ENCODE measurements at places on chromosomes 7 and 10. TPM values are rescaled to one million over a fixed set of nuclear protein-coding genes. Genes with fewer than 3 reads are reported as not detected.

The ZNF316 gene
- total RNA-seq = 28.8 TPM

- no peaks in the 10 kb centered on the region for H3K4me1 ChIP-seq
- no peak overlapping the region for H3K4me3 ChIP-seq
- H3K36me3 ChIP-seq = no peaks in the 10 kb centered on the region
- no peak for DNase-seq
- H3K27ac ChIP-seq = no peak overlapping the region
- no peaks in the 10 kb centered on the region for H3K27me3 ChIP-seq
Measured at GRCh38 chr10:33697016-33697415, 362.5 kb upstream of the NRP1 start.

The COL1A2 gene
- 6.0 TPM for total RNA-seq

DNA sequence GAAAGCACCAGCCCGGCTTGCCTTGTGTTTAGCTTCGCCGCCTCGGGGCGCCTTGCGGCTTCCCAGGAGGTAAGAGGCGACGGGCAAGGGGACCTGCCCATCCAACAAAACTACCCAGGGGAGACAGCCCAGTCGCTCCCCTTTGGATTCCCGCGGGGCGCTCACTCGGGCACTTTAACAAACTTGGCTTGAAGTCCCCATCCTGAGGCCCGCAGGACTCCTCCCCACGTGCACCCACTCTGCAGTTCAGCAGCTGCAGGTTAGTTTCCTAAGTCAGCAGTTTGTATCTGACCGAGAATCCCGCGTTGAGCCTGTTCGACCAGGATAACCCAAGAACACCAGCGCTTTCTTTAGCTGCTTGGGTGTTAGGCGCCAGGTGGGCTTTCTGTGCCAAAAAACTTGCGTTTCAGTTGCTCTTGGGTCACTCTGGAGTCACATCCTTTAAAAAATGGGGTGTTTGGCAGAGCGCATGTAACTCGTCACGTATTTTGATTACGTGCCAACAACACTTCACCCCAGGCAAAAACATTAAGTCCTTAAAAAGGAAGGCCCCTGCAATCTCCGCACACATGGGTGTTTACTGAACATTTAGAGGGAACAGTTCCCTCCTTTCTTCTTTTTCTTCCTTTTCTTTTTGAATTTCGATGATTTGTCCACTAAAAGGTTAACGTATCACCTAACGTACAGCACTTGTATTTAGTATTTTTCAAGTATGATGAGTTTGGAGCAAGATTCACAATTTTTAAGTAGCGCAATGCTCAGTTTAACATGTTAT lies 876 bp downstream of the DNAH11 start:
- H3K4me3 ChIP-seq = peak overlapping the region; percentile 81
- peaks cover 7% of the 10 kb centered on the region for H3K36me3 ChIP-seq
- peaks cover 43% of the 10 kb centered on the region for H3K27me3 ChIP-seq
- H3K27ac ChIP-seq = peak overlapping the region; percentile 39

The GNAT3 gene
- total RNA-seq = not detected

DNA sequence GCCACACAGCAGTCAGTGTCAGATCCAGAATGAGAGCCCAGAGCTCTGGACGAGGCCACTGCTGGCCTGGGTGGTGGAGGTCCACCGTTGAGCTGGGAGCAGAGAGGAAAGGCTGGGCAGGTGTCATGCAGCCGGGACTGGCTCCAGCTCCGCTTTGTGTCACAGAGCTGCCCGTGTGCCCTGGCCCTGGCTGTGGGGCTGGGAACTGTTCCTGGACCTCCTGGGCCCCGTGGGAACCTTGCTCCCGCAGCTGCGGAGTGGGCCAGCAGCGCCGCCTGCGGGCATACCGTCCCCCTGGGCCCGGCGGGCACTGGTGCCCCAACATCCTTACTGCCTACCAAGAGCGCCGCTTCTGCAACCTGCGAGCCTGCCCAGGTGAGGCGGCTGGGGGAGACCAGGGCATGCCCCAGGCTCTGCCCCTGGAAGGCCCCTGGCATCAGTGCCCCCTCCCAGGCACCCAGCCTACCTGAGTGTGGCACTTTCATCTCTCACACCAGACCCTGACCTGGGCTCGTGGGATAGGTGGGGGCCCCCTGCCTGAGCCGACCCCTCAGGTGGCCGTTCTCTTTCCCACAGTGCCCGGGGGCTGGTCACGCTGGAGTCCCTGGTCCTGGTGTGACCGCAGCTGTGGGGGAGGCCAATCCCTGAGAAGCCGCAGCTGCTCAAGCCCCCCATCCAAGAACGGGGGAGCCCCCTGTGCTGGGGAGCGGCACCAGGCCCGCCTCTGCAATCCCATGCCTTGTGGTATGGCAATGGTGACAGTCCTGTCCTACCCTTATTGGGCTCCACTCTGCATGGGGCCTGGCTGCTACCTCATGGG lies 18.8 kb upstream of the ZNF862 start:
- H3K4me3 ChIP-seq = no peak overlapping the region
- no peak overlapping the region for H3K27ac ChIP-seq
- H3K4me1 ChIP-seq = no peaks in the 10 kb centered on the region
- no peaks in the 10 kb centered on the region for H3K36me3 ChIP-seq

The CTNNA3 gene
- total RNA-seq = not detected

- H3K27ac ChIP-seq = no peak overlapping the region
- no peak for DNase-seq
- H3K4me3 ChIP-seq = no peak overlapping the region
- H3K4me1 ChIP-seq = no peaks in the 10 kb centered on the region
- H3K36me3 ChIP-seq = no peaks in the 10 kb centered on the region
Measured at GRCh38 chr10:131119626-131120355, 191.7 kb downstream of the TCERG1L start.

- H3K4me1 ChIP-seq = no peaks in the 10 kb centered on the region
- DNase-seq = peak; percentile 37
- H3K27me3 ChIP-seq = no peaks in the 10 kb centered on the region
- no peaks in the 10 kb centered on the region for H3K36me3 ChIP-seq
- no peak overlapping the region for H3K27ac ChIP-seq
Measured at GRCh38 chr10:85979598-85979997, 387.0 kb downstream of the GRID1 start.

DNA sequence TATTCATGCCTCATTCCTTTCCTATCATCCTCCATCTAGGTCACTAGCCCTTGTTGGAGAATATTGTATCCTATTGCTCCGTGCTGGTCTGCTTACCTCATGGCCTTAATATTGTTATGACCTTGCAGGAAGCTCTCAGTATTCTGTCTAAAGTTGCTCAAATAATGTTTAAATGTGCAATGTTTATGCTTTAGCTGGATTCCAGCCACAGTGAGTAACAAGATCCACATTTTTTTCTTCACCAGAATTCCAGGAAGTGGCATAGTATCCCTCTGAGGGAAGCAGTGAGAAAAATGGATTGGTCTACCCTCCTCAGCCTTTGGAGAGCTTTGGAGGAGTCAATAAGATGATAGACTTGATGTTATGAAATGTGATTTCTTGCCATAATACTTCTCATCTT lies 402.6 kb downstream of the NRG3 start:
- H3K4me1 ChIP-seq = no peaks in the 10 kb centered on the region
- DNase-seq = no peak
- H3K27ac ChIP-seq = no peak overlapping the region
- no peaks in the 10 kb centered on the region for H3K27me3 ChIP-seq
- no peak overlapping the region for H3K4me3 ChIP-seq
- H3K36me3 ChIP-seq = no peaks in the 10 kb centered on the region

DNA sequence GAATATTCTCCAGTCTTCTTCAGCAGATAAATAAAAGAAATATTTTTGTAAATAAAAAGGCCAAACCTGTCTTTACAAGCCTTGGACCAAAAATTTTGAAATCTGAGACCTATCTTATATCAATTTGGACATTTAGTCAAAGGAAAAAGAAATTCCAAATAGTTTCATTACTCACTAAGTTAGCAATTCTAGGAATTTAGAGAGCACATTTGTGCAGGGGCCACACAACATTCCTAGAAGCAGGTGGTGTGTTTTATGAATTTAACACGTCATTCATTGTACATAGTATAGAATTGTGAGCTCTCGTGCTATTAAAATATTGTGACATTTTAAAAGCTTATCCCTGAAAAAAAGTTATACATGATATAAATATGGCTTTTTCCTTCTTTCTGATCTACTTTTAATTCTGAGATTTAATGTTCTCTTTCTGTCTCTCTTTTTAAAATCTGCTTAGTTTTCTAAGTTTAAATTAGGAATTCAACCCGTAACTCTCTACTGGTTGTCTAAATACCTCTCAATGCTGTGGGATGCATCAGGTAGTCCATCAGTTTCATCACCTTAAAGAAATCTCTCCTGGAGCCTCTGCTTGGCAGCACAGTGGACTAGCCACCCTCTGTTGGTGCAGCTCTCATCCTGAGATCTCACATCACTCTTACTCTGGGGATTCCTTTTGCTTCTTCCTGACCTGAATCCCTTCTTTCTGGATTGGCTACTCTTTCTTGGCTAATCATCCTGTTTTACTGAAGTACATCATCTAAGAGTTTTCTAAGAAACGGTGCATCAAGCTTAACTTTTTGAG lies 124.5 kb downstream of the SEMA3E start:
- H3K27ac ChIP-seq = no peak overlapping the region
- no peak overlapping the region for H3K4me3 ChIP-seq
- no peaks in the 10 kb centered on the region for H3K36me3 ChIP-seq
- H3K4me1 ChIP-seq = no peaks in the 10 kb centered on the region
- no peaks in the 10 kb centered on the region for H3K27me3 ChIP-seq

DNA sequence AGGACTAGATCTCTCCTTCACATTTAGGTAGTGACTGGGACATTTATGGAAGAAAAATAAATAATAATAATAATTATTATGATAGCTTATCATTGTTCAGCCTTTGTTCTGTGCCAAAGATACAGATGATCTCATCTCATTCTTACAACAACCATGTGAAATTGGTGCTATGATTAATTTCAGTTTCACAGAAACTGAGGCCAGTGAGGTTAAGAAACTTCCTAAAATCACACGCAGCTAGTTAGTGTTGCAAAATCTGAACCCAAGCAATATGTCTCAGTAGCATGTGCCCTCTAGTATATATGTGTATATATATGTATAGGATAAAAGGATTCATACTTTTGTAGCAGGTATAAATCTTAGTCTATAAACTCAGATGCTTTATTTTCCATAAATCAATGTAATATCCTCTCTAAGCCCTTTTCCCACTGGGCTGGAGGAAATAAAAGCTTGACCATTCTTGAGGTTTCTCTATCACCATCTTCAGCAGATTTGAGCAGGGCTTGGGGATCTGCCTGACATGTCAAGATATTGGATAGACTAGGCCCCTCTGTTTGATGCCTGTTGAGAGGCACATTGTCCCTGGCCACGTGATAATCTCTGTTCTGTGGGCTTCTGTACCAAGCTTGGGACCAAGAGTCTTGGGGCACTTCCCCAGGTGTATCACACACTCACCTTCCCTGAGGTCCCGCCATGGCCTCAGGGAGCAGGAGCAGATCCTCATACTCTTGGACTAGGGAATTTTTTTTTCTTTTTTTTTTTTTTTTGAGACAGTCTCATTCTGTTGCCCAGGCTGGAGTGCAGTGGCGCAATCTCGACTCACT lies 172.6 kb upstream of the NRP1 start:
- H3K27me3 ChIP-seq = peaks cover 5% of the 10 kb centered on the region
- peaks cover 3% of the 10 kb centered on the region for H3K4me1 ChIP-seq
- H3K4me3 ChIP-seq = no peak overlapping the region
- no peaks in the 10 kb centered on the region for H3K36me3 ChIP-seq
- DNase-seq = no peak
- H3K27ac ChIP-seq = no peak overlapping the region

DNA sequence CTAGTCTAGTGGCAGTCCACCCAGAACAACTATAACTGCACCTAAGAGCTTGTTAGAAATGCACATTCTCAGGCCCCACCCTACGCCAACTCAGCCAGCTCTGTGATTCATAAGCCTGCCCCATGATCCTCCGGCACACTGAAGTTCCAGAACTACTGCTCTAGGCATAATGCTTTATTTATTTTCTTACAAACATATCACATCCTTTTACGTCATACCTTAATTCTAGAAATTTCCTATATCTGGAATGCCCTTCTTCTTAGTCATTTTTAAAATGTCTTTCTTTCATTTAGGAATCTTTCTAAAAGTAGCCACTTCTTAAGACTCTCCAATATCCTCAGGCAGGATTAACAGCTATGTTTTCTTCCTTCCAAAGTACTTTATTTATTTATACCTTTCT lies 480.1 kb downstream of the INHBA start:
- no peaks in the 10 kb centered on the region for H3K4me1 ChIP-seq
- no peaks in the 10 kb centered on the region for H3K27me3 ChIP-seq
- no peak overlapping the region for H3K4me3 ChIP-seq

The TMEM229A gene
- not detected for total RNA-seq

GRCh38 chr7:69399401-69399800 lies 198.9 kb upstream of the AUTS2 start:
- H3K4me1 ChIP-seq = no peaks in the 10 kb centered on the region
- no peak for DNase-seq
- H3K27me3 ChIP-seq = no peaks in the 10 kb centered on the region
- H3K27ac ChIP-seq = no peak overlapping the region
- no peak overlapping the region for H3K4me3 ChIP-seq

GRCh38 chr10:49351669-49352068 lies 44.2 kb downstream of the DRGX start:
- no peak overlapping the region for H3K27ac ChIP-seq
- no peak overlapping the region for H3K4me3 ChIP-seq
- H3K4me1 ChIP-seq = peaks cover 2% of the 10 kb centered on the region
- DNase-seq = no peak
- H3K36me3 ChIP-seq = no peaks in the 10 kb centered on the region

DNA sequence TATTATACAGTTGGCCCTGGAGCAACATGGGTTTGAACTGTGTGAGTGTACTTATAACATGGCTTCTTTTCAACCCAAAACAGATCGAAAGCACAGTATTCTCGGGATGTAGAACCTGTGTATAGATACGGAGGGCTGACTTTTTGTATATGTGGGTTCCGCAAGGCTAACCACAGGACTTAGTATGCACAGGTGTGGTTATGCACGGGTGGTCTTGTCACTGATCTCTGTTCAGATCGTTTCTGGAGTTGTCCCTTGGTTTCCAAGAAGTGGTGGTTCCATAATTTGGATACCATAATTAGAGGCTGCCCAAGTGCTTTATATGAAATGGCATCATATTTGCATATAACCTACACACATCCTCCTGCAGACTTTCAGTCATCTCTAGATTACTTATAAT lies 10.9 kb upstream of the BHLHA15 start:
- DNase-seq = no peak
- peaks cover 39% of the 10 kb centered on the region for H3K4me1 ChIP-seq
- H3K27ac ChIP-seq = no peak overlapping the region
- no peaks in the 10 kb centered on the region for H3K27me3 ChIP-seq

The PDE6C gene
- total RNA-seq = not detected

The OPALIN gene
- not detected for total RNA-seq

GRCh38 chr7:100483722-100484672 lies at the start of gene NYAP1:
Gene NYAP1, plus strand, starts transcription at chr7:100483927. Its CDS starts 1,385 bp downstream, at chr7:100485312.
- no peak for DNase-seq
- peaks cover under 1% of the 10 kb centered on the region for H3K36me3 ChIP-seq
- H3K27me3 ChIP-seq = peaks cover 2% of the 10 kb centered on the region

The PRSS2 gene
- not detected for total RNA-seq

- no peaks in the 10 kb centered on the region for H3K27me3 ChIP-seq
- no peak overlapping the region for H3K27ac ChIP-seq
- H3K36me3 ChIP-seq = peaks cover 18% of the 10 kb centered on the region
- peaks cover 15% of the 10 kb centered on the region for H3K4me1 ChIP-seq
- no peak for DNase-seq
Measured at GRCh38 chr10:74040200-74041126, 42.5 kb downstream of the VCL start.

The TRPV5 gene
- total RNA-seq = not detected

Data from activated CD4-positive, alpha-beta T cell treated with anti-CD3 and anti-CD28 coated beads, Interleukin-2, amount 10 ng/mL, durations not matched to agents 24 days and 14 days (primary cell).